Right lung (tissue), 10 donors: ENCODE measurements at places on chromosomes 11 and 22.

- DNase-seq: no peak
Measured at GRCh38 chr11:31262761-31263160, 106.8 kb downstream of the DCDC1 start.

- DNase-seq: no peak
Measured at GRCh38 chr11:93166194-93166593, 31.6 kb downstream of the SLC36A4 start.

DNA sequence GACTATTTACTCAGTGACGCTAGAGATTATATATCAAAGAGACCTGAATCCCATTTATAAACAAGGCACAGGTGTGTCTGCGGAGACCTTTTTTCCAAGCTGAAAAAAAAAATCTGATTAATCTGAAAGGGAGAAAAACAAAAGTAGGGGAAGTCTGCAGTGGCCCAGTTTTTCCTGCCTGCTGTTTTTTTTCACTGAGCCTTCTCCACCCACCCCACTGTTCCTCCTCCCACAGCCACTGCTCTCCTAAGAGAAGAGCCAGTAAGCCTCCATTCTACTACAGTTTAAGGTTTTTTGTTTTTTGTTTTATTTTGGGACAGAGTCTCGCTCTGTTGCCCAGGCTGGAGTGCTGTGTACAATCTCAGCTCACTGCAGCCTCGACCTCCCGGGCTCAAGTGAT is 18.4 kb downstream of the ARFGAP2 start:
- no peak for DNase-seq

- peak; percentile 8 for DNase-seq
Measured at GRCh38 chr11:31160504-31161422, 208.8 kb downstream of the DCDC1 start.

- no peak for DNase-seq
Measured at GRCh38 chr11:94781837-94782236, 13.7 kb downstream of the AMOTL1 start.

GRCh38 chr11:87866951-87867350 is 308.3 kb downstream of the RAB38 start:
- no peak for DNase-seq

DNA sequence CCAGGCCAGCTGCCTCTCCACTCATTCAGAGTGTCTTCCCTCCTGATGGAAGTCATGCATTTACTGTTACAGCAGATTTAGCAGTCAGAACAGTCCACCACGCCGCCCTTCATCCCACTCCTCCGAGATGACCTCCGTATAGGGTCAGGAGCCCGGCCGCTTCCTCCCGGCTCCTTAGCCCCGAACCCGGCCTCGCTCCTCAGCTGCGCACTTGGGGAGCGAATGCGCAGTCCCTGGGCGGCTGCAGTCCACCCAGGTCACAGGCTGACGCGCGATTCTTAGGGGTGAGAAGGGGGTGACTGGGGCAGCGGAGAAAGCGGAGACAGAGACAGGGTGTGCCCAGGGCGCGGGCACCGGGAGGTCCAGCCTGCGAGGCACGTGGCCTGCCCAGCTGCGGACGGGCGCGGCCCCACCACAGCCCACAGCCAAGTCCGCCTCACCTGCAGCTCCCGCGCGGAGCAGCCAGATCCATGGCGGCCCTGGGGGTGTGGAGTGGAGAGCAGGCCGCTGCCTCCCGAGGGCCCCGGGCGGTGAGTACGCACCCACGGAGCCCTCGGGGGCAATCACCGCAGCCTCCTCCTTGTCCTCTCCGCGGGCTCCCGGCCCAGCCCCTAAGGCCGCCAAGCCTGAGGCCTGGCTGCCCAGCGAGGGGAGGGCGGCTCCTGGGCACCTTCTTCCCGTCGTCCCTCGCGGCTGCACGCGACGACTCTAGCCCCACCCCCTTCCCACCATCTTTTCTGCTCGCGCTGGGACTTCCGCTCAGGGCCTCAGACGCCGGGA is 286.6 kb downstream of the BRD1 start:
- DNase-seq: no peak

GRCh38 chr11:72241291-72241781 is 2.6 kb downstream of the PHOX2A start:
- DNase-seq: no peak
